ENCODE measurements at places on chromosomes 5 and 9.

DNA sequence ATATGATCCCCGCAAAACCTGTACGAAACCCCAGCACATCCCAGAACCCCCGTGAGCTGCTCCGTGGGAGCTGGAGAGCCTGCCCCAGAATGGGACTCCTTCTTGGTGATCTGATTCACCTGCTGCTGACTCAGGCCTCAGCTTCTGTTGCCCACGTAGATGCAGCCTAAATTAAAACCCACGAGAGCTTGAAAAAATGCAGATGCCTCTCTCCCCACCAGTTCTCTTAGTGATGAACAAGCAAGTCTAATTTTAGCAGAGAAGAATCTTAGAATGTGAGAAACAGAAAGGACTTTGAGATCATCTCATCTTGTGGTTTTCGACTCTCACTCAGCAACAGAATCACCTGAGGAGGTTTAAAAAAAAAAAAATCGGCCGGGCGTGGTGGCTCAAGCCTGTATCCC, 57.6 kb downstream of the TMOD1 start:
- no peak for DNase-seq

DNA sequence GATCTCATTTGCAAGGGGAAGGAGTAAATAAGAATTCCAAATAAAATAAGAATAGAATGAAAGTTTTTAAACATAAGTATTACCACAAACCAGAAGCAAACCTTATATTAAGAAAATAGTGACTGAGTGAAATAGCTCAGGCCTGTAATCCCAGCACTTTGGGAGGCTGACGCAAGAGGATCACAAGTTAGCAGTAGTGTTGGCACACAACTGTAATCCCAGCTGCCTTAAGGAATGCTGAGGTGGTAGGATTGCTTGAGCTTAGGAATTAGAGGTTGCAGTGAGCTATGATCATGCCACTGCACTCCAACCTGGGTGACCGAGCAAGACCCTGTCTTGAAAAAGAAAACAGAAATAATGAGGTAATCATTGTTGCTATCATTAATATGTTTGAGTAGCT, 47.0 kb downstream of the APC start:
- DNase-seq, result no peak

GRCh38 chr5:157072508-157072907, 13.6 kb upstream of the HAVCR1 start:
- no peak for DNase-seq

- DNase-seq, result no peak
These were observed 51.0 kb downstream of the KIF4B start for GRCh38 chr5:155064580-155064979.

DNA sequence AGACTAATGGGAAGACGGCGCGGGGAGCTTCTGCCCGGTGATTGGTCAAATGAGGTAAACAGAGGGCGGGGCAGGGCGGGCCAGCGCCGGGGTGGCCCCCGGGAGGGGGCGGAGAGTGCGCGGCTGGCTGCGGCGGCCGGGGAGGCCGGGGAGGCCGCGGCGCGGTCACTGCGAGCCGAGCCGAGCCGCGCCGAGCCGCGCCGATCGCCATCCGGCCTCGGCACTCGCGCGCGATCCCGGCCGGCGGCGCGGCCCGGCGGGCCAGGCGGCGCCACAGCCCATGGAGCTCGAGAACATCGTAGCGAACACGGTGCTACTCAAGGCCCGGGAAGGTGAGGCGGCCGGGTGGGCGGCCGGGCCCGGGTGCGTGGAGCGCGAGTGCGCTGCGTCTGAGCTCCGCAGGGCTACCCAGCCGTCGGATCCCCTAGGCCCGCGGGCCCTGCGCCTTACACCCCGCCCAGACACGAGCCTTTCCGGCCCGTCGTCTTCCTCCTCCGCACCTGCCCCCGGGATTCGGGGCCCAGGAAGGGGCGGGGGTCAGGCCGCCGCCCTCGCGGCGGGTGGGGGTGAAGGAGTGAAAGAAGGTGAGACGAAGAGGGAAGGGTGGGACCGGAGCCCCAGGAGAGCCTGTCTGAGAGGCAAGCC, at the start of gene GRK6:
TSS of gene GRK6 (plus strand) at position 111 of the 645 bp plus-strand sequence. CDS start at position 281, 170 bp downstream.
- no peak for DNase-seq

DNA sequence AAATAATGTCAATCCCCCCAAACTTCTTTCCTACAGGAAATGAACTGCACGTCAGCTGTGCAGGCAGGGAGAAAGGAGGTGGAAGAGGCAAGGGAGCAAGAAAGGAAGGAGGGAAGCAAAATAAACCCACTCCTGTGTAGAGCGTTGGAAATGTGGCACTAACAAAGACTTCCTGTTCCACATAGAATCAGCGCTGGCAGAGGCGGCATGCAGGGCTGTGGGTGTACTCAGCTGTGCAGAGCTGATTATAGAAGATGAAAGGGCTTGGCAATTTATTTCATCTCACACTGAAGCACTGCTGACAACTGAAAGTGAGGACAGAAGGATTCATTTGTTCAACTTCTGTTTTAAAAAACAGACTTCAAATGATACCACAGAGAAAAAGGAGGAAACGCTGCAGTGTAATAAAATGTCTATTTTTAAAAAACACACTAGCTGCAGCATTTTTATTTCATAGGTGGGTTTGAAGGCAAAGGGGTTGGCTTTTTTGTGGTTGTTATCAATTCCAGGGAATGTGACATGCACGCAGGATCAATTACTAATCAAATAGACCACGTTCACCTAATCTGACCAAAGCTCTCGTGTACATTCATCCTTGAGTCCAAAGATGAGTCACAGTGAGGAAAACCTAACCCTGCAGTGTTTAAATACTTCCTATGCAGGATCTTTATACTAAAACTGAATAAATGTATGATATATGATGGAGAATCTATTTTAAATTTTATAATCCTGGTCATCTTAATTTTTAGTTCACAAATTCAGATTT, 583.5 kb downstream of the ZNF608 start:
- DNase-seq, result no peak

- no peak for DNase-seq
These were observed 68.1 kb downstream of the INVS start for GRCh38 chr9:100167176-100167575.

DNA sequence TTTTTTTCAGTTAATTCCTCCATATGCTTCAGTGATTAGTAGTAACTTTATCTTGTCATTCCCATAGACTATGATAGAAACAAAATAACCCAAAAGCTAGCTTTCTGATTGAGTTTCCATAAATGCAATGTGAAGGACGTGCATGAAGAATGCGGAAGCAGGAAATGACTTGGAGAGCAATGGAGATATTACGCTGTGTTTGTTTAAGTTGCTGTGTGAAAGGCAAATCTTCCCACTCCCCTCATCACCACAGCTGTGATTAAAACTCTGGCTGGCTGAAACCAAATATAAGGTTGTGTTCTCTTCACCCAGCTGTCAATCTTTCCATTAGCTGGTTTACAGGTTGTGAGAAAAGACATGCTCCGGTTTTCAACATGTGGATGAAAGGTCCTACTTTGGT, 83.9 kb downstream of the NR2F1-AS1 start:
- DNase-seq, result no peak

DNA sequence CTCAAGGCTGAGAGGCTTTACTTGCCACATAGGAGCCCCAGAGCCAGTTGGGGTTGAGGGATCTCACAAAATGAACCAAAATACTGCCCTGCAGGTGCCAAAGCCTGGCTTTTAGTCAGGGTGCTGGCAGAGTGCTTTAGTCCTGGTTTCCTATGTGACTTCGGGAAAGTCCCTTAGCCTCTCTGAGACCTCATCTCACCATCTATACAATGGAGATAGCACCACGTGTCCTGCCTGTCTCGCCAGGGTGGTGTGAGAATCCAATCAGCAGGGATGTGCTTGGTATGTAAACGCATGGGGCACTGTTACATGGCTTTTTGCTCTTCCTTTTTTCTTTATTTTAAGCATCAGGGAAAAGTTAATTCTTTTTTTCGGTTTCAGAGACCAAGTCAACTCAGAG, 68.3 kb downstream of the SHB start:
- no peak for DNase-seq

DNA sequence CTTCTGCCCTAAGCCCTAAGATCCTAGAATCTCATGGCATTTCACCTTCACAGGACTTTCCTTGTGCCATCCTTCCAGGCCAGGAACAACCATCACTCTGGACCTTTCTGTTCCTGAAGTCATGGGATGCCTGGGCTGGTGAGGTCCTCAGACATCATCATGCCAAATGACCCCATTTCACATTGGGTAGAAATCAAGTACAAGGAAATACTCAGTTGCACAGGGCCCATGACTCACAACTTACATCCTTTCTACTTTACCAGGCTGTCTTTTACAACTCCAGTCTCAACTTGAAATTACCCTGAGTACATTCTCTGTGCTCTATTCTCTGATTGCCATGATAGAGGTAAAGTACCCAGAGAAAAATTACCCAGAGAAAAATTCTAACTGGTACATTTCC, 167.1 kb downstream of the PIK3R1 start:
- no peak for DNase-seq

GRCh38 chr5:128237000-128237399, 153.4 kb downstream of the SLC12A2 start:
- no peak for DNase-seq

DNA sequence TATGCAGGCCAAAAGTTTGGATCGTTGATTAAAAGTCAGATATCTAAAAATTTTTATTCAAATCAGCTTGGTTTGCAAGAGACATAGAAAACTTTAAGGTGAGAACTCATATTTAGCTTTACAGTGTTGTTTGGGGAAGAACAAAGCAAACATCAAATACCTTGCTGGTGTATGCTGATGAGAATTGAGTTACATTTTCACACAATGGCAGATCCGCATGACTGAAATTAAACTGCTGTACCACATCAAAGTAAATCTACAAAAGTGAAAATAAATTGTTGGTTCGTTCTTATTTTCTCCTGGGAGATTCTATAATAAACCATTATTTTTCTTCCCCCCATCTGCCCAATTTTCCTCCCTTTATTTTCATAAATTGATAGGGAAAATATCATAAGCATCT, 198.2 kb upstream of the PCSK5 start:
- DNase-seq, result no peak

DNA sequence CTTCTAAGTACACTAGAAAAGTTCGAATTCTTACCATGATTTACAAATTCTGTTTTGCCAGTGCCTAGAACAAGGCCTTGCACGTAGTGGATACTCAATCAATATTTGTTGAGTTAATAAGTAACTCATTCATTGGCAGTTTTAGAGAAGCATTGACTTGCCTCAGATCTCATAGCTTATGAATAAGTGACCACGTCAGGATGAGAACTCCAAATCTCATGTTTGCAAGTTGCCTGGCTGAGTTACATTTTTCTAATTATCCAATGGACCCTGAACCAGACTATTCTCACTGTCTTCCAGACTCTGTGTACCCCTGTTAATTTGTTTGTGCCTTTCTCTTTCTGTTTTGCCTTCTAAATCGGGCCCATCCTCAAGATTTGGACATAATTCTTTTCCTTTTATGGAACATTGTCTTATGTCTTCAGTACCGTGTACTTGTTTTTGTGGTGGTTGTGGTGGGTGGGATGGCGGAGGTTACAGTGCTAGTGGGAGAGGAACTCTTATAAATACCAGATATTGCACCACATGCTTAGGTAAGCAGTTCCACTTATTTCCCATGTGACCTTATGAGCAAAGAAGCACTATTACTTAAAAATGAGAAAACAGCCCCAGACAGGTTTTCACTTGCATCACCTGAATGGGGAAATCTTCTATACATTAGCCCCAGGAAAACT, 96.3 kb downstream of the UNC13B start:
- no peak for DNase-seq
